ENCODE measurements at places on chromosomes 7 and 10. TPM values are rescaled to one million over a fixed set of nuclear protein-coding genes. Genes with fewer than 3 reads are reported as not detected.

The ERVW-1 gene
- total RNA-seq, result not detected

The PPP1R17 gene
- total RNA-seq, result not detected

The KIN gene
- total RNA-seq, result 7.7 TPM

The INHBA gene
- 257 TPM for total RNA-seq

The CPA4 gene
- 113 TPM for total RNA-seq

The SAMD9L gene
- 17.0 TPM for total RNA-seq

The CYP2W1 gene
- total RNA-seq, result under 0.01 TPM

The AKR1C3 gene
- total RNA-seq, result 1.2 TPM

The CRPPA gene
- total RNA-seq, result 2.7 TPM

The ECHDC3 gene
- 3.9 TPM for total RNA-seq

The UCMA gene
- not detected for total RNA-seq

The PIK3CG gene
- not detected for total RNA-seq

The CNNM1 gene
- 0.14 TPM for total RNA-seq

The TMEM229A gene
- not detected for total RNA-seq

The VSTM4 gene
- total RNA-seq, result 1.6 TPM

The SPAM1 gene
- not detected for total RNA-seq

The ANKRD7 gene
- total RNA-seq, result 0.97 TPM

The GPR146 gene
- total RNA-seq, result 3.8 TPM

The SKAP2 gene
- total RNA-seq, result 14.6 TPM

The SPDYE2B gene
- total RNA-seq, result not detected

The JCAD gene
- 91.2 TPM for total RNA-seq

The HOXA10 gene
- 13.7 TPM for total RNA-seq

The WDR86 gene
- 8.6 TPM for total RNA-seq

The SORCS1 gene
- total RNA-seq, result not detected

The SIRT1 gene
- total RNA-seq, result 14.6 TPM

The PNLIP gene
- not detected for total RNA-seq

The NPC1L1 gene
- not detected for total RNA-seq

The CLCN1 gene
- total RNA-seq, result not detected

The DYDC2 gene
- total RNA-seq, result not detected

The PTN gene
- 7.7 TPM for total RNA-seq

The SLC35G1 gene
- total RNA-seq, result 3.9 TPM

The H2BK1 gene
- total RNA-seq, result not detected

The HSPA12A gene
- 10.7 TPM for total RNA-seq

The HOXA2 gene
- total RNA-seq, result 0.30 TPM

The ZNF503 gene
- total RNA-seq, result 7.7 TPM

All from smooth muscle cell of the umbilical artery (primary cell).